ENCODE measurements at places on chromosomes 11 and 22. TPM values are rescaled to one million over a fixed set of nuclear protein-coding genes. Genes with fewer than 3 reads are reported as not detected.

DNA sequence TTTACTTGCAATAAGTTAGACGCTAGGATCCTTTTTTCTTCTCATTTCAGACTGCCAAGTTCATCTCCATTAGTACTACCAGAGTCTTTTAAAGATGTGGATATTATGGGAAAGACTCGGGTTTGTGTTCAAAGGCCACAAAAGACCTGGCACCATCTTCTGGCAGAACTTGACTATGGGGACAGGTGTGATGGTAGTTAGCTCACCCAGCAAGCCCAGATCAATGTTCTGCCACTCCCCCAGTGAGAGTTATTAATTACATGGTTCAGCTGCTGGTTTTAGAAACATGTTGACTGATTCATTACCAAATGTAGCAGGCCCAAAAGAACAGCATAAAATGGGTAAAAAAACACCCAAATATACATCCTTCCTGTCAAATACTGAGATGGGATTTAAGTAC is 333.5 kb upstream of the PITPNB start:
- no peaks in the 10 kb centered on the region for H3K27me3 ChIP-seq
- DNase-seq: no peak
- H3K4me1 ChIP-seq: peaks cover 2% of the 10 kb centered on the region
- no peak overlapping the region for H3K4me3 ChIP-seq
- no peaks in the 10 kb centered on the region for H3K36me3 ChIP-seq
- H3K27ac ChIP-seq: no peak overlapping the region

DNA sequence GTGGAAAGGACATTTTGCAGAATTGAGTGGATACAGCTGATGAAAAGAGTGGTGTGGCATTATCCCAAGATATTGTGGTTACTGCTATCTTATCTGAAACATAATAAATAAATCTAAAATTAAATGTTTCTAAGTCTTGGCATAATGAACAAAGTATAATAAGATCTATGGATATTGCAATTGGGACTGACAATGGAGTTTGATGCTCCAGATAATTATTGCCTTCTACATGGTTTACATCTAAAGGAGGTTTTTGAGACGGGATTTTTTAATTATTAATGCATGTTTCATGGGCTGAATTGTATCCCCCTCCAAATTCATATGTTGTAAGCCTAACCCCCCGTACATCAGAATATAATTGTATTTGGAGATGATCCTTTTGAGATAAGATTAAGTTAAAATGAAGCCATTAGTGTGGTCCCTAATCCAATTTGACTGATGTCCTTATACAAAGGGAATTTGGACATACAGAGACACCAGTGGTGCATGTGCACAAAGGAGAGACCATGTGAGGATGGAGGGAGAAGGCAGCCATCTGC is 198.5 kb downstream of the MSANTD4 start:
- peak; percentile 38 for DNase-seq
- H3K27me3 ChIP-seq: no peaks in the 10 kb centered on the region
- H3K27ac ChIP-seq: no peak overlapping the region
- H3K4me3 ChIP-seq: no peak overlapping the region
- H3K4me1 ChIP-seq: no peaks in the 10 kb centered on the region

The TSSK2 gene
- not detected for total RNA-seq

DNA sequence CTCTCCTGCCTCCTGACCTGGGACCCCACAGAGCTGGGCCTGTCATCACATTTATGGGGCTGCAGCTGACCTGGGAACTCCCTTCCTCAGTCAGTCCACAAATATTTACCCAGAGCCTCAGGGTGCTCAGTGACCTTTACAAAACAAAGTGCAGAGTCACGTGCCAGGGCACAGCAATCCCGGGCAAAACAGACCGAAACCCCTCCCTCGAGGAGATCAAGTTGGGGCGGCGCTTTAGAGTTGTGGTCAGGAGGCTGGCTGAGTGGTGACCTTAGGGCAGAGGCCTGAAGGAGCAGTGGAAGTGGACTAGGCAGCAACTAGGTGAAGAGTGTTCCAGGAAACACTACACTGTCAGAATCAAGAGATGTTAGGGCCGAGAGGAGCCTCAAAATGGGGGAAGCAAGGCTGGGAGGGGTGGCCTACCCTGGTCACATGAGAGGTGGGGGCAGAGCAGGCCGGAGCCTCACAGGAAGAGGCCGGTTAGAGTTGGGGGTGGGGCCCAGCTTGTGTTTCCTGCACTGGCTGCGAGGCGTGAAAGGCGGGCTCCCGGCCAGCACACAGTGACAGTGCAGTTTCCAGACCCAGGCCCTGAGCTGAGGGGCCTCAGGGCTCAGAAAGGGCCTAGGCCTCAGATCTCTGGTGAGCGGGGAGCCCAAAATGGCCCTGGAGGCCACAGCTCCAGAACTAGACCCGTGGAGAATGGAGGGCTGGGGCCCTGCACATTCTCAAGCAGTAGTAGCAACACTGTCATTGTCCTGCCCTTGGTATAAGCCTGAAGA is 3.7 kb upstream of the NEAT1 start:
- H3K27me3 ChIP-seq: no peaks in the 10 kb centered on the region
- H3K4me1 ChIP-seq: peaks cover 39% of the 10 kb centered on the region
- DNase-seq: peak; percentile 98

The MGAT3 gene
- not detected for total RNA-seq

The HOATZ gene
- total RNA-seq: not detected

The KCNK7 gene
- under 0.01 TPM for total RNA-seq

DNA sequence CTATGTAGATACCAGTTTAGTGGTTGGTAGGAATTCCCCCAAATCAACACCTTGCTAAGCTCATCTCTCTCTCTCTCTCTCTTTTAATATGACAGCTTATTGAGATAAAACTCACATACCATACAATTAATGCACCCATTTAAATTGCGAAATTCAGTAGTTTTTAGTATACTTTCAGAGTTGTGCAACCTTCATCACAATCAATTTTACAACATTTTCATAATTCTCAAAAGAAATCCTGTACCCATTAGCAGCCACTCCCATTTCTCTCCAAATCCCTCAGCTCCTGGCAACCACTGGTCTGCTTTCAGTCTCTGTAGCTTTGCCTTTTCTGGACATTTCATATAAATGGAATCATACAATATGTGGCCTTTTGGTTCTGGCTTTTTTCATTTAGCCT is 13.3 kb downstream of the NNMT start:
- peaks cover 7% of the 10 kb centered on the region for H3K36me3 ChIP-seq
- no peak overlapping the region for H3K27ac ChIP-seq
- H3K4me3 ChIP-seq: no peak overlapping the region
- peaks cover 11% of the 10 kb centered on the region for H3K4me1 ChIP-seq

DNA sequence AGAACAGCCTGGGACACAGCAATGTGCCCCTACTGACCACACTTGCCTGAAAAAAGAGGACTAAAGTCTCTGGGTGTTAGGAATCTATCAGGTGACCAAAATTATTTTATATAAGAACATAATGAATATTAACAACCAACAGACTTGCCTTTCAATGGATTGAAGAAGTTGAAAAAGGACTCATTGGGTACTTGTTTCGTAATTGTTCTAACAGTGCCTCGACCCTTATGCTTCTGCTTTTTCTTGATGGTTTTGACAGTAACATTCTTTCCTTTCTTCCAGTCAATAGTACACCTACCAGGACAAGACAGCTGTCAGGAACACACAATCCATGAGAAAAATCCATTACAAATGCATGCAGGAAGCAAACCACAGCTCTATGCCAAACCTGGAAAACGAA is 29.0 kb upstream of the PHLDA2 start:
- H3K4me1 ChIP-seq: no peaks in the 10 kb centered on the region
- no peaks in the 10 kb centered on the region for H3K27me3 ChIP-seq

DNA sequence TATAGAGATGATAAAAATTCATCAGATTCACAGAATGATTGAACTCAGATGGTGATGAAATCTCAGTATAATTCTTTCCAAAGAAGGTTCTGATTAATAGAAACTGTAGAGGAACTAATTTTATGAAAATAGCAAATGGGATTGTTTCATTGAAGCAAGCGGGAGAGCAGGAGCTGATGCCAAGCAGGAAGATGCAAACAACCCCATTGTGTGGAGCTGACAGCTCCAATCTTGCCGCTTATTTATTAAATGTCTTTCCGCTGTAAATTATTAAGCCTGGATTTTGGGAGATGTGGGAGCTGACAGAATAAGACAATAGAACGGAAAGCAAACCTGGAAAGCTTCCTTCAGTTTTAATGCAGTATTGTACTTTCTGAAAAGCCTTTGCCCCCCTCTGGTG is 6.0 kb upstream of the TMEM218 start:
- H3K4me3 ChIP-seq: no peak overlapping the region
- no peaks in the 10 kb centered on the region for H3K36me3 ChIP-seq
- no peak overlapping the region for H3K27ac ChIP-seq

DNA sequence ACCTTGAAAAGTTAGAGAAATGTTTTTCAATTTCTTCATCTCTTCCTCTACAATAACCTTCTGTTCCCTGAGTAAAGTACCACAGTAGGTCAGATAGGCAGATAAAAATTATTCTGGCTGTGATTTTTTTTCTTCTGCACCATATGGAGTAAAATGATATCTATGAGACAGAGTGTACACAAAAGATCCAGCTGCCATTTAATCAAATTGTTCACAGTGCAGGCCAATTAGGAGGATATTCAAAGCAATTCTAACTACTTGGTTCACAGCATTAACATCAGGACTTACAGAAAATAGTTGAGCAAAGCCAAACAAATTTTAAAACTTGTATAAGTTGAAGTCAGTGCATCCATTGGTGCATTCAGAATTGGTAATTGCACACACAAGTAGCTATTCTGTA is 147.9 kb upstream of the LUZP2 start:
- H3K27me3 ChIP-seq: no peaks in the 10 kb centered on the region
- no peaks in the 10 kb centered on the region for H3K4me1 ChIP-seq
- H3K27ac ChIP-seq: no peak overlapping the region
- no peak overlapping the region for H3K4me3 ChIP-seq

GRCh38 chr11:69482322-69482721 is 859 bp downstream of the LINC01488 start:
- H3K36me3 ChIP-seq: no peaks in the 10 kb centered on the region
- no peaks in the 10 kb centered on the region for H3K27me3 ChIP-seq
- peaks cover 6% of the 10 kb centered on the region for H3K4me1 ChIP-seq
- H3K27ac ChIP-seq: no peak overlapping the region
- no peak overlapping the region for H3K4me3 ChIP-seq

The DCDC1 gene
- 0.17 TPM for total RNA-seq

The CBLIF gene
- total RNA-seq: not detected

The MIOX gene
- under 0.01 TPM for total RNA-seq

The ZBTB16 gene
- total RNA-seq: not detected

The OR8B12 gene
- not detected for total RNA-seq

DNA sequence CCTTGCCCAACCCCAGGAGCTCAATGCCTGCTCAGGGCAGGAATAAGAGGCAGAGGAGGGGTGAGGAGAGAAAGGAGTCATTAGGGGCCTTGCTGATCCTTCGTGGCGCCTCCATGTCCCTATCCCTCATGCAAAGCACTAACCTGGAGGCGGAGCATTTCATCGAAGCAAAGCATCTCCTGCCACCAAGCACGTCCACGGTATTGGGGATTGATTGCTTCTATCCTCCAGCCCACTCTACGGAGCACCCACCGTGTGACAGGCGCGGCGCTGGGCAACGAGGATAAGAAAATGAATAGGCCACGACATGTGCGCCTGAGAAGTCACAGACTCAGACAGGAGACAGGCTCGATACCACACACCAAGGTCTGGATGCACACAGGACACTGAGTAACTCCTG is 67.0 kb downstream of the IGLL1 start:
- no peaks in the 10 kb centered on the region for H3K27me3 ChIP-seq
- H3K4me3 ChIP-seq: no peak overlapping the region
- H3K27ac ChIP-seq: no peak overlapping the region
- no peaks in the 10 kb centered on the region for H3K36me3 ChIP-seq
- H3K4me1 ChIP-seq: no peaks in the 10 kb centered on the region

The SULT4A1 gene
- under 0.01 TPM for total RNA-seq

The KCNE3 gene
- 10.8 TPM for total RNA-seq

The PARVA gene
- total RNA-seq: 27.7 TPM

DNA sequence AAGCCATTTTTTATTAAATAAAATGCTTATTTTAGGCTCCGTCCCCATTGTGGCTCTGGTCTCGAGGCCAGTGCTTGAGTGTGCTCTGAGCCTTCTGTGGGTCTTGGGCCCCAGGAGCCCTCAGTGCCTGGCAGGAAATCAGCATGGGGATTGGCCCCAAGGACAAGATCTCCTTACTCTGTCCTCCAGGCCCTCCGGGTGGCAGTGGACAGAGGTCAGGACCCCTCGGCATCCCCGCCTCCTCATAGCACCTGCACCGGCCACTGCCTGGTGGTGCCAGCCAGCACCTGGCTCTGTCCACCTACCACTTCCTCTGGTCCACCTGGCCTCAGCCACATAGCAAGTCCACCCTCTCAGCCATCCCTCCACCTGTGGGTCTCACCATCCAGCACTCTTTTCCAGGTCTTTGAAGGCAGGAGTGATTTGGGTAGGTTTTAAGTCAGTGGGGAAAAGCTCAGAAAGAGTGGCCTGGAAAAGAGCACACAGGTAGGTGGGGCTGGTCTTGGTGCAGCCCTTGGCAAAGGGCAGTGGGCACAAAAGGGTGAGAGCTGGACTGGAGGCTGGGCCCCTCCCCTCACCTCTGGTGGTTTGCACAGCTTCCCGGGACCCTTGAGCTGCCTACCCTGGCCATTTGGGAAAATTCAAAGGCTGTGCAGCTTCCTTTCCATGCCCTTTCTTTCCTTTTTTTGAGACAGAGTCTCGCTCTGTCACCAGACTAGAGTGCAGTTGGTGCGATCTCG is 3.5 kb downstream of the CLDN5 start:
- H3K4me3 ChIP-seq: no peak overlapping the region
- peaks cover 7% of the 10 kb centered on the region for H3K27me3 ChIP-seq
- DNase-seq: no peak
- H3K36me3 ChIP-seq: no peaks in the 10 kb centered on the region

Measured in fibroblast of lung (primary cell).